ENCODE measurements at places on chromosomes 4 and X.

DNA sequence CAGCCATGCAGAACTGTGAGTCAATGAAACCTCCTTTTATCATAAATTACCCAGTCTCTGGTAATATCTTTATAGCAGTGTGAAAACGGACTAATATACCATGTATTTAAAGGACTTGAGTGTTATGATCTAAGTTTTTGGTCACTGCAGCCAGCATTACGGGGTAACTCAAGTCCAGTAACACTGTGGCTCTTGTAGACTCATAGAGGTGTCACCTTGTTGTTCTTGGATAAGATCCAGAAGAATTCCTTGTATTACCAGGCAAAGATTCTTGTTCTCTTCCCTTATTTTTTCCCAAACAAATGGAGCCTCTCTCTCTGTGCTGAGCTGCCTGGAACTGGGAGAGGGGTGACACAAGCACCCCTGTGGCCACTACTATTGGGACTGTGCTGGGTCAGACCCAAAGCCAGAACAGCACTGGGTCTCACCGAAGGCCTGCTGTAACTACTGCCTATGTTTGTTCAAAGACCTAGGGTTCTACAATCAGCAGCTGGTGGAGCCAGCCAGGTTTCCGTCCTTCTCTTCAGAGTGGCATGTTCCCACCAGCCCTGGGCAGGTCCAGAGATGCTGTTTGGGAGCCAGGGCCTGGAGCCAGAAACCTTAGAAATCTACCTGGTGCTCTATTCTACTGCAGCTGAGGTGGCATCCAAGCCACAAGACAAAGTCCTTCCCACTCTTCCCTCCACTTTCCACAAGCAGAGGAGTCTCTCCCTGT lies 43.7 kb upstream of the MED14 start:
- no peak for DNase-seq

- DNase-seq, result no peak
Measured at GRCh38 chr4:2798399-2799223, 5.7 kb downstream of the SH3BP2 start.

- DNase-seq, result no peak
Measured at GRCh38 chr4:94454405-94454804, 2.7 kb downstream of the PDLIM5 start.

GRCh38 chr4:168128601-168129000 lies 36.3 kb downstream of the ANXA10 start:
- no peak for DNase-seq

- no peak for DNase-seq
Measured at GRCh38 chr4:65391814-65392213, 278.5 kb downstream of the EPHA5 start.

- DNase-seq, result no peak
Measured at GRCh38 chr4:153013202-153013977, 77.3 kb downstream of the FHDC1 start.

- no peak for DNase-seq
Measured at GRCh38 chrX:134936542-134936941, 54.2 kb upstream of the SMIM10 start.

GRCh38 chrX:74450803-74451449 lies 29.6 kb downstream of the SLC16A2 start:
- DNase-seq, result no peak

GRCh38 chrX:49761481-49761880 lies 65.7 kb upstream of the PAGE1 start:
- DNase-seq, result no peak

GRCh38 chr4:7052923-7053715 lies 9.9 kb downstream of the TADA2B start:
- no peak for DNase-seq

DNA sequence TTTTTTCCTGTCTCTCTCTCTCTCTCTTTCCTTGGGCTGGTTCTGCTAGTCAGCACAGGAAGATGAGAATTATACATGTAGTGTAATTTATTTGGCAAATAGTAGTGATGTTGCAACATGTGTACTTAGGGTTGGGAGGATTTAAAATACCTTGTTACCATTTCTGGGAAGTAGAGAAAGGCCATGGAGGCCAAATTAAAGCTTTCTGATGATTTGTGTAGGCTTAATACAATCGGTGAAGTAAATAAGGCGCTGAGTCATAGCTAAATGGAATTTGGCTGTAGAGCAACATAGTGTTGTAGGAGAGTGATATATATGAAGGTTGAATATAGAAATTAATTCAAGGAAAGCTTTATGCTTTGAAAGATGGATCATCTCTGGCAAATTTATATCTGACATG lies 295.3 kb downstream of the GRID2 start:
- DNase-seq, result no peak

DNA sequence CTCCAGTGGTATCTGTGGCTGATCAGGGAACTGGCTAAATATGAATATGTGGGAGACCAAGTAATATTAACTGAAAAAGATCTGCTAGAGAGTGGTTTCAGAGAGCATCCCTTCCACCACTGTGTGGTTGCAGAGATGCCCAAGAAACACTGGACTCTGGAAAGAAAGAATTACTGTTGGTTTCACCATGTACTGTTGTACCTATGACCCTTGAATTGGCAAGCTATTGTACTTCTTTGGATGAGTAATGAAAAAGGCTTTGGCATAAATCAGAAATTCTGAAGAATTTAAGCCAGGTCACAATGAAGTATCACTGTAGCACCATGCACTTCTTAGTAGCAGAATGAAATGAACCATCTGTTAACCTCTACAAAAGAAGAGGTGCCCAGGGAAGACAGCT lies 134.4 kb upstream of the INTU start:
- no peak for DNase-seq

- no peak for DNase-seq
Measured at GRCh38 chrX:42462917-42463316, 315.0 kb downstream of the PPP1R2C start.

- peak; percentile 26 for DNase-seq
Measured at GRCh38 chrX:151370906-151371305, 26.1 kb upstream of the VMA21 start.

DNA sequence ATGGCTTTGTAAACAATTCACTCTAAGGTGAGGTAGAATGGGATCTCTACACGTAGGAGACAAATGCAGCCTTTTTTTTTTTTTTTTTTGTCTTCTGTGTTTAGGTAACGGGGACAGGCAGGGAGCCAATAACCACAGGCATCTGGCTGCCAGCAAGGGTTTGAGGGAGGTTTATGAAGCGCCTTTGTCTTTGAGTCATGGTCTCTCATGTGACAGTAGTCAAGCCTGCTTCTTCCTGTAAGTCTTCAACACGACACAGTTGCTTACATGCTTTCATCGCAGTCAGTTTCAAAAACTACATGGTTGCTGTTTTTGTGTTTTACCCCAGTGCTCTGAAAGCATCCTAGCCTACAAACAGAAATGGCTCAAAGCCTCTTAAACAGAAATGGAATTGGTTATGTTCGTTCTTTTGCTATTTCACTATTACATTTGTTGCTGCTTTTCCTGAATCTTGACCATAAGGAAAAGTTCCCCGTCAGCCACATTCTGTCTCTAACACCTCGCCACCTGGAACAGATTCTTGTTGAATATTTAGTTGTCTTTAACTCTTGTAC lies 127.8 kb upstream of the METTL14 start:
- DNase-seq, result no peak

DNA sequence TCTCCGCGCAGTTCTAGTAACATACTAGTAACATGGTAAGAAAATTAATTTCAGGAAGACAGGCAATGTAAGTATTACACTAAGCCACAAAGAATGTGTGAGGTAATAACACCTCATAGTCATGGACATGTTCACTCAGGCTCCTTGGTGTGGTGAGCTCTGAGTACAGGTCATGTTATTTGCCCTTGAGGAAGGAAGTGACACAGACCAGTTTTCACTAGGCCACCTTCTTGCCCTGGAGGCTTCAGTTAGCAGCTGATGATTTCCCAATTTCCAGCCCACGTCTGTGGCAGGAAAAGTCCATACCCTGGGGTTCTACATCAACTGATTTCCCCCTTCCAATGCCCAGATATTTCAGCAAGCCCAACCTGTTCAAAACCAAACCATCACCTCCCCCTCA lies 6.7 kb downstream of the APOO start:
- DNase-seq, result no peak

DNA sequence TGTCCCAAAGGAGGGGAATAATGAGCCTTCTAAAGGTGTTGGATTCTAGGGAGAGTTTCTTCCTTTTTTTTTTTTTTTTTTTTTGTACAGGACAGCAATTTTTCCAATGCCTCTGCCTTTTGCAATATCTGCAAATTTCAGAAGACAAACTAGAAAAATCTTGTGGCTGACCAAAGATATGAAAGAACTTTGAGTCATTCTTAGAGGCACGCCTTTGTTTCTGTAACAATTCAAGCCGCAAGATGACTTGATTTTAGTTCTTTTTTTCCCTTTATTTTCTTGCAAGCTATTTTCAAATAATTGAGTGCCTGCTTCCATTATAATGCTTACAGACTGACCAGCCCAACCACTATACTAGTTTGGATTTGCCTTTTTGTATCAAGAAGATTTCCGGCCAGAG lies 47.6 kb upstream of the UXT start:
- DNase-seq, result no peak

GRCh38 chr4:18556402-18556801 lies 534.8 kb upstream of the LCORL start:
- DNase-seq, result no peak

DNA sequence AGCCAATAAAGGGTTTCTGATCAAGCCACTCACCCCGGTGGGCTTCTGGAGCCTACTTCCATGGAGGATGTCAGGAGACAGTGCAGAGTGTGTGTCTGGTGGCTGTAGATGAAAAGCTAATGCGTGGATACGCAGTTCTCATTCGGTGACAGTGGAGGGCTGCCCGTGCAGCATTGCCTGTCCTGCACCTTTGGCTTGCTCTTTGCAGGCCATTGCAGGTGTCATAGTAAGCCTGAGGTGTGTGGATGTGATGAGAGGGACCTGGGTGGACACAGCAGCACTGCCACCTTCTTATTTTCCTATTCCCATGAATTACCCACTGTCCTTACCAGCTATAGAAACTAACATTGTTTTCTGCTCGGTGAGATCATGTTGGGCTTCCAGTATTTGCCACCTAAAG lies 101.2 kb downstream of the STK32B start:
- no peak for DNase-seq

- DNase-seq, result no peak
Measured at GRCh38 chr4:61239250-61239649, 39.1 kb downstream of the ADGRL3 start.

GRCh38 chr4:39166177-39166576 lies 16.2 kb upstream of the WDR19 start:
- DNase-seq, result no peak

DNA sequence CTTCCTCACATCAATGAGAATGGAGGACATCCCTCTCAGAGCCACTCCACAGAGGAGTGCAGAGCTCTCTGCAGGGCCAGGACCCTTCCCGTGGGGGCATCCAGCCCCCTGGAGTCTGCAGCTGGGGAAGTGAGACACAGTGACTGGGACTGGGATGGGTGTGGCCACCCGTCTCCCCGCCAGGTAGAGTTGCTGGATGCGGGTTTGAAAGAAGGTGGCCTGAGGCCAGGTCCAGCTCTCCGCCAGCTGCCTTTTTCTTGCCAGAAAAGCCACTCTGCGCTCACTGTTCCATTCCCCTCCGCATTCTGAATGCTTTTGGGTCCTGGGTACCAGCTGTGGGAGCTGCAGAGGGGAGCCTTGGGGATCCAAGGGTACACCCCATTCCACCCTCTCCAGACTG lies 82.6 kb downstream of the ABLIM2 start:
- no peak for DNase-seq

- DNase-seq, result no peak
Measured at GRCh38 chrX:26192204-26192603, at the start of gene MAGEB6. MAGEB6 (plus strand) TSS chrX:26192440; CDS start chrX:26193847, 1,407 bp downstream.

- no peak for DNase-seq
Measured at GRCh38 chr4:24203926-24204325, 314.1 kb upstream of the PPARGC1A start.

DNA sequence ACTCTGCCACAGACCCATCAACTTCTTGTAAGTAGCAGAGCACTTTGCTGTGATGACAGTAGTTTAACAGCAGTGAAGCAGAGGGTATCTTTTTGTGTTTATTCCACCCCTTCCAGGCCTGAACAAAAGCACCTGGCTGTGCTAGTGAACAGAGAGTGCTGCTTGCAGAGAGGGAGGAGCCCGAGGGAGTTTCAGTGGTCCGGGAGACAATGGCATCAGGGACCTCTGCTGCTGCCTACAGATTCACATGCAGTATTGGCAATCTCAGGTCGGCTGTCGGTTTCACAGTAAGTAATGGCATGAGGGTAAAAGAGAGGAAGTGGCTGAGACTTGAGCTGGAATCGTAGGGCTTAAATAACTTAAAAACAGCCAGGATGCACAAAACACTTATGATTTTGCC lies 755.8 kb downstream of the RPA4 start:
- DNase-seq, result peak; percentile 3
